Globus pallidus (tissue), 1 donor: ENCODE measurements at places on chromosomes 6 and 20.

DNA sequence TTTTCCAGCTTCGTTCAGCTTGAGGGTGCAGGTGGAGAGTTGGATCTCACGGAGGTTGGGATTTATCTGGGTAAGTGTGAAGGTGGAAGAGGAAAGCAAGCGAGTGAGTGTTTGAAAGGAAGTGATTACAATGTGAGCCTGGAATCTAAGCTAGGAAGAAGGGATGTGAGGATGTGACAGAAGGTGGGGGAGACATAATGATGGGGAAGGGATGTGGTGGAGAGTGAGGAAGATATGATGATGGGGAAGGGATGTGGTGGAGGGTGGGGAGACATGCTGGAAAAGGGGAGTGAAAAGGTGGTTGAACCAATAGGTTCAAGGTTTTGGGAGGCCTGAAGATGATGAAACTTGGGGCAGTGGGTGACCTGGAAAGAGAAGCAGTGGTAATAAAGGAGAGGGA is 23.2 kb downstream of the KIAA1755 start:
- no peak for DNase-seq

DNA sequence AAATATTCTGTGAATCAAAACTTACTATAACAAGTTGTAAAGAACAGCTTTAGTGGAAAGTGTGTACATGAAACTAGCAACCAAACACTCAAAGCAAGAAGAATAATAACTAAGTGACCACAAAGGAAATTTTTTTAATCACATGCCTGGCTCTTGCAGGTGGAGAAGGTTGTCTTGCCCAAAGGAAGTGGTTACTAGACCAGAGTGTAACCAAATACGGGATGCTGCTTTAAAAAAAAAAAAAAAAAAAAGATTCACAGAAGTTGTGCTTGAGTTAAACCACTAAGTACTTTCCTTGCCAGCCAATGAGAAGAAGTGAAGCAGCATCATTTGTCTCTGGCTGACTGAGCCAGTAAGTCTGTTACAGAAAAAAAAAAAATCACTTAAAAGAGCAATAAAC is 19.1 kb upstream of the HLA-DQB1 start:
- no peak for DNase-seq

GRCh38 chr6:29426654-29427053 is 11.9 kb downstream of the OR12D1 start:
- DNase-seq, result no peak

GRCh38 chr6:53579338-53579737 is 34.4 kb upstream of the GCLC start:
- no peak for DNase-seq

- peak; percentile 73 for DNase-seq
Measured at GRCh38 chr6:134295953-134296553, 21.9 kb downstream of the SGK1 start.

DNA sequence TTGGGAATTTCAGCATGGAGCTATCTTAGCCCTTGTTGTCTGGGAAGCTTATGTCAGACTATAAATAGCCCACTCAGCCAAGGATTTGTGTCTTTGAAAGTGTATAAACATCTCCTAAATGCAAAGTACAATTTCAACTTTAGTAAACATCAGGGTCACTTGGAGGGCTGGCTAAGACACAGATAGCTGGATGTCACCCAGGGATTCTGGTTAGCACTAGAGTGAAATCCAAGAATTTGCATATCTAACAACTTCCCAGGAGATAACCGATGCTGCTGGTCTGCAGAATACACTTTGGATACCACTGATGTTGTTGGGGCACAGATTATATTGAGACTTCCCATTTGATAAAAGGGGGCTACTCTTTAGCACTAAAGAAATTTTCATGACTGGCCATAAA is 130.9 kb downstream of the PAX1 start:
- no peak for DNase-seq
